ENCODE measurements at places on chromosomes 7 and 10.

DNA sequence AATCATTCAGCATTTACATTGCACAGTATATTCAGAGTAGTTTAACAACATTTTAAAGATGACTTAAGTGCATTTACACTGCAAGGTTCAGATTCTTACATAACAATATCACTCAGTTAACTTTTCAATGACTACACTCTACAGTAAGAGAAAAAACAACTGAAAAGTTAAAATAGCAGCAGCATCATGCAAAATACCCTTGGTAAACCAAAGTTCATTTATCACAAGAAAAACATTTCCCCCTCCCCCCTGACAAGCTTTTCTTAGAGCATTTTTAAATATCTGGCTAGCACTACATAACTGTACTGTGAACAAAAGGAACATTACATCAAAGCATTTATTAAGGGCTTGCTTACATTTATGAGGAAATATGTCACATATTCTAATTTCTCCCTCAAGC is 179.5 kb upstream of the HGF start:
- no peak for DNase-seq

DNA sequence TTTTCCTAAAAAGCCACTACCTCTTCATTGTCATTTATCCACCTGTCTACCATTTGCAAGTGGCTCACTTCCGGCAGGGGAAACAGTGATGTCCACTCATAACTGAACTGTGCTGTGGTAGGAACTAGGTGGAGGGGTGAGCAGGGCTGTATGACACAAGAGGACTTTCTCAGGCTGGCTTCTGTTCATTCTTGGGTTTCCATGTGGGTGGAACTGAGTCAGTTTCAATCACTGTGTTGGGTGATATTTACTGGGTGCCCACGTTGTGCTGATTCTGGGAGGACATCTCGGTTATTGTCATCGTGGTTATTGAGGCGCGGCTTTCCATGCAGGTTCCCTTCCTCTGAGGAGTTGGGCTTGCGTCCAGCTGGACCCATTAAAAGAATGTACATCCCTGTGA is 38.8 kb downstream of the RAMP3 start:
- DNase-seq = peak; percentile 38

DNA sequence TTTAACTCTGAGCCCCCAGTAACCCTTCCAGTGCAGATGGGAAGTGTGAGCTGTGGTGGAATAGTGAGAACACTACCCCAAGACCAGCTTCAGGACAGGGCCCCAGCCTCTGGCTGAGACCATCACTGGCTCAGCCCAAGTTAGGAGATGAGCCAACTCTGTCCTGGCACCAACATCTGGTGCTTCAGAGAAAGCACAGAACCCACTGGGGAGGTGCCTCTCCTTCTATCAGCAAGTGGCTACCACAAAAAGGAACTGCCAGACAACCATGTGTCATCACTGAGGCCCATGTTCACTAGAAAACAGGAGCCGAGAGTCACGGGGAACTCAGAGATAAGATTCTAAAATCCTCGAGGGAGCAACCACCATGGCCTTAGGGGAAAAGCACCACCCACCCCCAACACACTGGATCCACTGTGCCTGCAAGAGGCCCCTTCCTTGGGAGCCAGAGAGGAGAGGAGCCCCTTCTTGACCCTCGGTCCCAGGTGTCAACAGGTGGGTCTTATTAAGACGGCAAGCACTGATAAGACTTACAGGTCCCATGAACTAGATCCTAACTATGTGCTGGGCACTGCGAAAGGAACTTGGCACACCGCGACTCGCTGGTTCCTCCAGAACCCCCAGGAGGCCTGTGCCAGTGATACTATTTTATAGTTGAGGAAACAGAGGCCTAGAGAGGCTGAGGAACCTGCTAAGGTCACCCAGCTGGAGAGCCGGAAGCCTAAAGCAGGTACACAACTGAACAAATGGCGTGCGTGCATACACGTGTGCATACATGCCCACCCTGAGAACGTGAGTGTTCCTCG is 102.7 kb downstream of the FAM53B start:
- DNase-seq = no peak

DNA sequence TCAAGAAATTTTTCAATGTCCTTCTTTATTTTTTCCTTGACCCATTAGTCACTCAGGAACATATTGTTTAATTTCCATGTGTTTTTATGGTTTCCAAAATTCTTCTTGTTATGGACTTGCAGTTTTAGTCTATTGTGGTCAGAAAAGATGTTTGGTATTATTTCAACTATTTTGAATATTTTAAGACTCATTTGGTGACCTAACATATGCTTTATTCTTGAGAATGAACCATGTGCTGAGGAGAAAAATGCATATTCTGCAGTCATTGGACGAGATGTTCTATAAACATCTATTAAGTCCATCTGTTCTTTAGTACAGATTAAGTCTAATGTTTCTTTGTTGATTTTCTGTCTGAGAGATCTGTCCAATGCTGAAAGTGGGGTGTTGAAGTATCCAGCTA is 42.3 kb upstream of the MDFIC start:
- DNase-seq = no peak

- DNase-seq = no peak
Observed at GRCh38 chr10:97842656-97843280, 6.9 kb upstream of the GOLGA7B start.

GRCh38 chr7:10779465-10780399 is 193.9 kb upstream of the PHF14 start:
- no peak for DNase-seq

GRCh38 chr7:107613948-107614347 is 33.9 kb downstream of the BCAP29 start:
- no peak for DNase-seq

DNA sequence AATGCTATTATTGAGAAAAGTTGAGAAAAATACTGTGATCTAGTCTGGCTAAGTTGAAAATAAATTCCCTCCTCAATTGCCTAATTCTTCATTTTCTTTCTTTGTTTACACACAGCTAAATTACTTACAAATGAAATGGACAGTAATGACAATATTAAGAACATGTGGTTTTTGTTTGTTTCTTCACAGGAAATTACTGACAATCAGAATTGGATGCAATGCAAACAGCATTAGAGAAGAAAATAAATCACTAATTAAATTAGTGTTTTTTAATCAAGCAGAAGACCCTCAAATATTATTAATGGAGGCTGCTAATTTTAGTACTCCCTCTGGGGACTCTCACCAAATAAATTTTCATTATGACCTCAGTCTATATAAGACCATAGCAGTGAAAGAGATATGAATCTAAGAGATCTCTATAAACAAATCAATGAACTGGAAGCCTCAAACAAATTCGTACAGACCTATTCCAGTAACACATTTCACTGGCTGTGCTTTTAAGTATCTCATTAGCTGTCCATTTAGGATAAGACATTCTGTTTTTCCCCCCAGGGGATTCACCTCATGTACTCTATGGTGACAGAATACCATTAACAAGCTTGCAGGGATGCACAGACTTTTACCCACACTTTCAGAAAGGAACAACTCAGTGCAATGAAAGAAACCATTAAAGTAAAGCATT is 202.0 kb upstream of the DGKB start:
- no peak for DNase-seq

DNA sequence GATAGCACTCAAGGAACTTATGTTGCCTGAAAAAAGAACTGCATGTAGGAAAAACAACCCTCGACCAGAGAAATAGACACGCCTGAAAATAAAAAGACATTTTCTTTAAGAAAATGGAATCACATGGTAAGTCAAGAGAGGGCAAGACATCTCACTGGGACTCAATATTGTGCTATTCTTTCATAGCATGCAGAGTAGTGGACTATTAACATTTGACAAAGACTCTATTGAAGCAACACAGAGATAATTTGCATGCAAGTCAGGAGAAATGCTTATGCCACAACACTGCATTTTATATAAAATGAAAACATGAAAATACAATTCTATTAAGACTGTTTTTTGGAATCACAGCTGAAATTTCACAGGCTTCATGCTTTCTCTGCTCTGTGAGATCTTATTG is 77.9 kb upstream of the RHOBTB1 start:
- DNase-seq = no peak

DNA sequence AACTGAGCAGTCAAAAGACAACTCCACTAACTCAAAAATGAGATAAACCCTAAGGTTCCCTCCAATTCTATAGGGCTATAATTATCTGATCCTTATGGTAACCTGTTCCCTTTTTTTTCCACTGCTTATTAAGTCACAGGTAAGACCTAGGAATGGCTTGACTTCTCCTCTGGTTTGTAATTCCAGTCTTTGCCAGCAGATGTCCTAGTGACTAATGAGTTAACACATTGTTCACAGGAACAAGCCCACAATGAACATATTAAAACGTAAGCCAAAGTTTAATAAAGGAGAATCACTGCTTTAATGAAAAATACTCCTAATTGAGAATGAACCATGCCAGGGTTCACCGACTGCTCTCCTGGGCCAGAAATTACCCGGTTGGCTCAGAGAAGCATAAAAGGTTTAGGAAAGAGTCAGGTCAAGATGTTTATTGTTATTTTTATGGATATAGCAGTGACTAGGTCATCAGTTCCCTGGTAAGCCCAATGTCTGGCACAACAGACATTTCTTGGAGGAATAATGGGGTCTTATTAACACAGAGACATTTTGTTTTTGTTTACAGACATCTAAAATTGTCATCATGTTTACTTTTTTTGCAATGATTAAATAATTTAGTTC is 120.1 kb downstream of the ELAPOR2 start:
- peak; percentile 24 for DNase-seq

- DNase-seq = no peak
Observed at GRCh38 chr10:129673292-129673691, 206.3 kb downstream of the MGMT start.

GRCh38 chr10:17415046-17415658 is 39.2 kb downstream of the ST8SIA6 start:
- no peak for DNase-seq

DNA sequence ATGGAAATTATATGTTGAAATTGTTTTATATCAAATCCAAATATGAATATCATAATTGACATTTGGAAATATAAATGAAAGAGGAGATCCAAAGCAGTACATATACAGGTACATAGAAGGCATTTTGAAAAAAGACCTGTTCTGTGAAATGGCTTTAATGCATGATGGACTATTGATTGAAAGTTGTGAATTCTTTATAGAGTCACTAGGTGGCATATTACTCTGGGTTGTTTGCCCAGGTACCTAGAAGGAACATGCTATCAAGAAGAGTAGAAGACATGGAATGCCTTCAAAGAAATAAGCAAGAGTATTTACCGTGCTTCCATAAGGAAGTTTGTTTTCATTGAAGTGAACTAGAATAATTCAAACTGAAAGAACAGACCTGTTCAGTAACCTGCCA is 160.0 kb upstream of the ANK3 start:
- DNase-seq = no peak

GRCh38 chr10:66833861-66834260 is 92.0 kb upstream of the LRRTM3 start:
- no peak for DNase-seq

DNA sequence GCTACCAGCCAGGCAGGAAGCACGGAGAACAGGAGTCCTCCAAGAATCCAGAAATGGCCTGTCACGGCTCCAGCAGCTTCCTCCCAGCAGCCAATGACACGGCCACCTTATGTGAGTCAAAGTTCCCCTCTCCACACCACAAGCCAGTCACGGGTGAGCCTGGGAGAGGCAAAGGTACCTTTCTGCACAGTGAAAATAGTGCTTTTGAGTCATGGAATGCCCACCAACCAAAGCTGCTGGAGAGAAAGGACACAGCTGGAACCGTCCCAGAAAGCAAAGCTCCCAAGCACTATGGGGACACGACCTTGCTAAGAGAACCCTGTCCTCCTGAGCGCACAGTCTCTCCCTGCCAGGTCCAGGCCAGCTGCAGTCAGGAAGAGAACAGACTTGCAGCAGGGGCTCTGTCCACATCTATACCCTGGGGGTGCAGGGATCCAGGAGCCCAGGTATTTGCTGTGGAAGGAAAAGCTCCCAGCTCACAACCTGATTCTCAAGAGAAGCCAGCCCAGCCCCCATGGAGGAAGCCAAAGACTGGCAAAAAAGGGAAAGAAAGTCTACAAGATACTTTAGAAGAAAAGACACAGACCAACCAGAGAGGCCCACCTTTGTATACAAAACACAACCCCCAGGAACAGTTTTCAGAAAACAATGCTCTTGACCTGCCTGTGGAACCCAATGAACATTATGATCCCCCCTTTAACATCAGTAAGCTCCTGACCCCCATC is 24.4 kb downstream of the C10orf71 start:
- no peak for DNase-seq

GRCh38 chr10:45253183-45253914 is 62.1 kb downstream of the OR13A1 start:
- no peak for DNase-seq

DNA sequence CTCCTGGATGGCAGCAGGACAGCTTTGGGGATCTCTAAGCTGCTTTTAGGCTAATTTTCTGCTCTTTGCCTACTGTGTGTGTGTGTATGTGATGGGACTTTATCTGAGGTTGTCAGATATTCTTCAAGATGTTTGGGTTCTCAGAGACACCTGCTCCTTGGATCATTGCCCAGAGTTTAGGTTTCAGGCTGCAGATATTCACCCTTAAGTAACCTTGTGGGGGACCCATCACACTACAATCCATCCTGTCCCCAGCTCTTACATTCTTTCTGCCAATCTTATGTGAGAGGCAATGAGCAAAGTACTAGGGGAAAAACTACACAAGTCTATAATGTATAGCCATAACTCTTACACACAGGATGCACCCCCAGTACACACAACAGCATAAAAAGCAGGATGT is 263.0 kb upstream of the ZWINT start:
- no peak for DNase-seq

DNA sequence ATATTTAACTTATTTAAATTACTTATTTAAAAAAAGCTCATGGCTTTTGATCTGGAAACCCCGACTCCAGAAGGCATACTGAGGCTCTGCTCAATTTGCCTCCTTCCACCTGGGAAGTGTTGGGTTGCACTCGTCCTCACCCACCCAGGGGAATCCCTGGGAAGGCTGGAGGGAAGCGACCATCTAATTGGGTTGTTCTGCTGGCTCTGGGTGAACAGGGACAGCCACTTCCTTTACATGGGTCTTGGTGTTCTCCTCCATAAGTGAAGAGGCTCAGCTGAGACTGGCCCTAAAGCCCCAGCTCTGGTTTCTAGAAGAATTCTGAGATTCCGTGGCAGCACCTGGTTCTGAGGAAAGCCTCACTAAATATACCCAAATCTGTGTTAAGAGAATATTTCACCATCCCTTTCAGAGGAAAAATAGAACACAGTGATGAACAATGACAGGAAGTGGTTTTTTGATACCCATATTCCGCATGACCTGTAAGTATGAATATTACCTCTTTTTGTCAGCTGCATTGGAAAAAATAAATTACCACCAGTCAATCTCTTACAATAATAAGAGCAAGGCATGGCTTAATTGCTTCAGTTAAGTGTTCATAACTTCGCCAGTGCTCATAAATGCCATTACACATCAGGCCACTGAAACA is 131.1 kb upstream of the SHH start:
- DNase-seq = no peak
